ENCODE measurements at places on chromosomes 2 and 18.

GRCh38 chr2:7567646-7568045 lies 650.4 kb downstream of the RNF144A start:
- DNase-seq: no peak

DNA sequence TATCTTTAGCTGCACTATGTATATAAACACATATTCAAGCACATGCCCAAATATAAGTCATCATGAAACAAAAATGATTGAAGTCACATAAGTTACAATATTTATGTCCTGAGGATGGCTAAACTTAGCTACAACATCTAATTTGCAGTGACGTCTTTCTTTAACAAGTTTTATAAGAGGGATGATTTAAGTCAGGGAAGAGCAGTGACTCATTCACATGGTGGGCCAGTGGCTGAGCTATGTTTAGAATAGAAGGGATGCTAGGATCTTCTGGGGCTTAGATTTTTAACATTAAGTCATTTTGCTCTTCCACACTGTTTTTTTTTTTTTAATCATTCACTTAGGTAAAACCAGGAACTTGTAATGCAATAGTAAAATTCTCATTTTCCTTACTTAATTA lies 22.3 kb downstream of the ADCYAP1 start:
- DNase-seq: no peak

DNA sequence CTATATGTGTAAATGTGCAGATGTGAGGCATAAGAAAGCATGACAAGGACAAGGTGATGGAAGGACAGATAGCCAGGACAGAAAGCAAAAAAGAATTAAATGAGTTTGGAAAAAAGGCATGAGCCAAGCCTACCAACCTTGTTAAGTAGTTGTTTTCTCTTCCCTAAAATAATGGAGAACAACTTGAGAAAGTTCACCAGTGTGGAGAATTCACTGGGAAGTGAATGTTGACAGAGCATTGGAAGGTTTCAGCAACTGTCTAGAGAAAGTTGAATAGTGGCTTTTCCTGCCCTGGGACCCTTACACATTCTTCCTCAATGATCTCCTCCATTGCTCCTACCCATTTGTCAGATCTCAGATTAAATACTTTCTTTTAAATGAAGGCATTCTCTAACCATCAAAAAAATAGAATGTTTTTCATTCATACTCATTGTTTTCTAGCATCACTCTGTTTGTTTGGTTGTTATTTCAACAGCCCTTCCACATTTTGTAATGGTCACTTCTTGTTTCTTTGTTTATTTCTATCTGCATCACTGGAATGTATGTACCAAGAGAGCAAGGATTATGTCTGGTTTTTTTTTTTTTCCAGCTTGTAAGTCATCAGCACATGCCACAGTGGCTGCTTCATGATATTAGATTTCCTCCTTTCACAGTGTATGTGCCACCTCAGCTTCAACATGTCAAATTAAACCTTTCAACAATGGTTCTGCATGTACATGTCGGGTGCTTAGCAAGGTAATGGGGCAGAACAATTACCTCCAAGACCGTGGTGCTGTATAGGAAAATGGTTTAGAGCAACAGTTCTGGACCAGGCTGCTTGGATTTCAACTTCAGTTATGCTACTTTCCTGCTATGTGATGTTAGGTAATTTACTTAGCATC lies 586.0 kb upstream of the VRK2 start:
- DNase-seq: no peak

GRCh38 chr18:61992923-61993322 lies 100.1 kb upstream of the RNF152 start:
- peak; percentile 17 for DNase-seq

DNA sequence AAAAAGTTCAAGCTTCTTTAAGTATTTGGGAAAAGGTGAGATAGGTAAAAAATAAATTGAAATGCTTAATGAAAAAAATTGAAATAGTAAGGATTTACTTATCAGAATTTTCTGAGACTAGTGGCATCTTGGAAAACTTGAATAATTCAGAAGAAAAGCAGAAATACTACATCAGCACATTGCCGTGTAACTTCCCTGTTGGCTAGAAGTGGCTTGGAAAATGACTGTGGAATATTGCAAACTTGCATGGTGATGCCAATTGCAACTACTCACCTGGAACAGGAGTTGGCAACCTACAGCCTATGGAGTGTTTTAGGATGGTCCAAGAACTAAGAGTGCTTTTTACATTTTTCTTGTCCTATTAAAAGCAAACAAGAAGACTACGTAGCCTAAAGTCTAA lies 603.5 kb upstream of the VRK2 start:
- DNase-seq: no peak

- DNase-seq: no peak
Observed at GRCh38 chr18:31099450-31100230, 2.6 kb downstream of the DSC2 start.

GRCh38 chr2:227767830-227768229 lies 22.1 kb downstream of the SCYGR8 start:
- DNase-seq: no peak

DNA sequence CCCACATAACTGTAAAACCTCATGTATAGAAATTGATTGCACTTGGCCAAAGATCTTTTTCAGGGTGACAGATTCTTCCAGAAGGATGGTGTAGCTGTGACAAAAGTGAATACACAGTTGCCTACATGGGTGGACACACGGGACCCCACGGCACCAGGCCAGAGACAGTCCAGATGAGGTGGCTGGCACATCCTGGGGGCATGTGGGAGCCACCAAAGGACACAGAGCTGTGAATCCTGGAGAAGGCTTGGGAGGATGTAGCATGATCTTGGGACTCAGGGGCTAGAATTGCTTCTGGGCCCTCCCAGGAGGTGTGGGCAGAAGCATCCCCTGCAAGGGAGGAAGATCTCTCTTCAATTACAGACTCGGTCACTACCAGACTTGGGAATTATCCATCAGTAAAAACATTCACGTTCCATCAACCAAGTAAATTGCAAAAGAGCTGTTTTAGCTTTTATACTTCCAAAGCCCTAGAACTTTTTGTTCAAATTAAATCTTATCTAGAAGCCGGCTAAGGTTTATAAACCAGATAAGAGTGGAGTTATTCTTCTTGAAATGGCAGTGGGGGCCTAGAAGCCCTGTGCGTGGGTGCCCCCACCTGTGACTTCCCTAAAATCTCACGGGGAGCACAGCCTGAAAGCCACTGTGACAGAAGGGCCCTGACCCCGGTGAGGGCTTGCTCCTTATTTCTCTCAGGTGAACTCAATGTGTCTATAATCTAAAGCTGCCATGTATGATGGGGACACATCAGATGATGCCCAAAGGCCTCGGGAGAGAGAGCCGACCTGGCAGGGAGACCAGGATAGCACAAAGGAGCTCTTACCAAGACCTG lies 81.7 kb downstream of the SEPTIN10 start:
- DNase-seq: no peak

- no peak for DNase-seq
Observed at GRCh38 chr18:1435487-1435886, 530.8 kb downstream of the ADCYAP1 start.

- no peak for DNase-seq
Observed at GRCh38 chr2:43268066-43268953, 41.9 kb upstream of the ZFP36L2 start.

DNA sequence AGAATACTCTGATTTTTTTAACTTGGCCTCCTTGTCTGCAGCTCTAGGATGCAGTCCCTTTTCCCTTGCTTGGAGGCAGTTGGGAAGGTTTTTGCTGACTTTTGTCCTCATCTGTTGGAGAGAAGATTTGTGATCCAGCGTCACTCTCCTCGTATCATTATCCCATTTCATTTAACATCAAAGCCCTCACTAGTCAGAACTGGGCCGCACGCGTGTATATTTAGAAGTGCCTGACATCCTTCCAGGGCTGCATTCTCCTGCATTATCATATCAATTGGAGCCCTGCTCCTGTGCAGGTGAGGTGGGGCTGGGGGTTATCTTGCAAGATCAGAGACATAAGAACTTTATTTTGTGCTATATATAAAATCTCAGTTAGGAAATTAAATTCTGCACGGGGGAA lies 435.1 kb upstream of the HS6ST1 start:
- no peak for DNase-seq

- peak; percentile 41 for DNase-seq
Observed at GRCh38 chr2:208320686-208321085, 54.6 kb downstream of the PIKFYVE start.

DNA sequence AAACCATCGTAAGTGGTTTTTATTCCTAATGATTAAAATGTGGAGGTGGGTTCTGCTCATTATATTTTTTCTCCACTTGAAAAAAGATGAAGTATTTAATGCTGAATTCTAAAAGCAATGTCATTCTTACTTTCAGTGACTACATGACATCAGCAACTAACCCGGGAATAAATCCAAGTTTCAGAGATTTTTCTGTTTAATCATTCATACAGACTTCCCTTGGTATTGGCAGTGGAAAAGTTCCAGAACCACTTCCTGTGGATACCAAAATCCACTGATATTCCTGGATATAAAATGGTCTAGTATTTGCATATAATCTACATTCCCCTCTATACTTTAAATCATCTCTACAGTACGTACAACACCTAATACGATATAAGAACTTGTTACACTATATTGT lies 128.6 kb downstream of the ZNF532 start:
- peak; percentile 60 for DNase-seq

GRCh38 chr2:163665817-163666216 lies 70.0 kb downstream of the FIGN start:
- no peak for DNase-seq

- no peak for DNase-seq
Observed at GRCh38 chr2:119696005-119696404, 17.0 kb downstream of the TMEM177 start.

GRCh38 chr2:64403426-64403825 lies 50.5 kb upstream of the LGALSL start:
- no peak for DNase-seq

- DNase-seq: no peak
Observed at GRCh38 chr18:47901624-47902362, 28.7 kb downstream of the SMAD2 start.

DNA sequence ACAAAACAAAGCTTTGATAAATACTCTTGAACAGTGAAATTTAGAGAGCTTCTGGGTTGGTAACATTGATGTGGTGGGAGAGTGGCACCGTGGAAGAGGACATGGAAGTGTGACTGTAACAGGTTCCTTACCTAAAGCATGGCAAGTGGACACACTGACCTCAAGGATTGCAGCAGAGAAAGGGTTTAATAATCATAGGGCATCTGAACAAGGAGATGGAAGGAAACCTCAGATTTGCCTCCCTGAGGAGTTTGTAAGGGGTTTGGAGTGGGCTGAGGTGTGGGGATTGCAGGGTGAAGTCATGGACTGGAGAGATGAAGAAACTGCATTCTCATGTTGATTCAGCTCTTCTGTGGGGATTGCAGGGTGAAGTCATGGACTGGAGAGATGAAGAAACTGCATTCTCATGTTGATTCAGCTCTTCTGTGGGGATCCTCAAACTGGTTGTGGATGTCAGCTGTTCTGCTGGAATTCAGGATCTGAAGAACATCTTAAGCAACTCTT lies 83.8 kb upstream of the TLK1 start:
- peak; percentile 52 for DNase-seq

GRCh38 chr2:83378921-83379320 lies 1080.2 kb downstream of the SUCLG1 start:
- DNase-seq: no peak

Measured in AG20443 (cell line).